Activated CD4-positive, alpha-beta T cell treated with anti-CD3 and anti-CD28 coated beads, Interleukin-2, amount 10 ng/mL, durations not matched to agents 7 days and 5 days (primary cell): ENCODE measurements at places on chromosomes 3 and 15. TPM values are rescaled to one million over a fixed set of nuclear protein-coding genes. Genes with fewer than 3 reads are reported as not detected.

Gene USP4
- 88.4 TPM for total RNA-seq

Gene GPR171
- 144 TPM for total RNA-seq

Gene GREM1
- total RNA-seq, result not detected

GRCh38 chr3:14549256-14549919 lies 9.2 kb upstream of the GRIP2 start:
- DNase-seq, result no peak

- no peak for DNase-seq
Observed at GRCh38 chr3:24460974-24461373, 33.7 kb downstream of the THRB start.

GRCh38 chr3:120448756-120449155 lies 2.0 kb downstream of the FSTL1 start:
- no peak for DNase-seq
